ENCODE measurements at places on chromosomes 3 and 15.

DNA sequence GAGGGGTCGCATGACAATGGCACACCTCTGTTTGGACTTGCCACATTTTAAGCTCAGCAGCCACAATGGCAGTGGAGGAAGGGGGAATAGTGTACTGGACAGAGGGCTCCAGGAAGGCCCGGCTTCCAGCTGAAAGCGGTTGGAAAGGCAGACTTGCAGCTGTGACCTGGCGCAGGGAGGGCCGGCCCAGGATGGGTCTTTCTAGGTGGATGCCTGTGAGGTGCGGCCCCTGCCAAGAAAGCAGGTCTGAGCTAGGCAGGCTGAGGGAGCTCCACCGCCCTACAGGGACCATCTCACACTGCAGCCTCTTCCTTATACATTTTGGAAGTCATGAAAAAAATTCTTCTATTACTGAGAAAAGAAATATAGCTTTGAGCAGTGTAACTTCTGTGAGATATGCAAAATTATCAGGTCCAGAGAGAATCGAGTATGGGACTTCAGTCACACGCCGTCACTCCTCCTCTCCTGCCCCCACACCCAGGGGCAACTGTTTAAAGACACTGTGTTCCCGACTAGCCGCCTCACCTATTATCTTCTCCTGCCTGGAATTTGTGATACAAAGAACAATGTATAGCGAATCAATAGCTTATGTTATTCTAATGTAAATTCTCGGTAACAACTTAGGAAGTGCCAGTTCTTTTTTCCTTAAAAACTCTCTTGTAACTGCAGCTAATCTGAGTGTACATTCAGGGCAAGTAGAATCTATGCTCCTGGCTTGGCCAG, 331.0 kb downstream of the OCA2 start:
- DNase-seq: no peak

DNA sequence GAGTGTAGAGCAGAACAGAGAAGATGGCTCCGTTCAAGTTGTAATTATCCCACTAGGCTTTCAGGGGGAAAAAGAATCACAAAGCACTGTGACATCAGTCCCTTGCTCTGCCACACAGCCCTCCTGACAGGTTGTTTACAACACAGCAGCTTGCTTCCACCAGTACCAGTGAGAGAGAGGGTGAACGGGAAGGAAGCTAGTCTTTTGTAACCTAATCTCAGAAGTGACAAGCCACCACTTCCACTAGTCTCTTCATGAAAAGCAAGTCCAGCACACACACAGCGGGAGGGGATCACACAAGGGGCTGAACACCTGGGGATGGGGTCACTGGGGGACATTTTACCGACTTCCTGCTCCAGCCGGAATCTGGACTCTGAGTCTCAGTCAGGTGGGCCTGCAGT, 86.3 kb downstream of the FAM81A start:
- DNase-seq: no peak

DNA sequence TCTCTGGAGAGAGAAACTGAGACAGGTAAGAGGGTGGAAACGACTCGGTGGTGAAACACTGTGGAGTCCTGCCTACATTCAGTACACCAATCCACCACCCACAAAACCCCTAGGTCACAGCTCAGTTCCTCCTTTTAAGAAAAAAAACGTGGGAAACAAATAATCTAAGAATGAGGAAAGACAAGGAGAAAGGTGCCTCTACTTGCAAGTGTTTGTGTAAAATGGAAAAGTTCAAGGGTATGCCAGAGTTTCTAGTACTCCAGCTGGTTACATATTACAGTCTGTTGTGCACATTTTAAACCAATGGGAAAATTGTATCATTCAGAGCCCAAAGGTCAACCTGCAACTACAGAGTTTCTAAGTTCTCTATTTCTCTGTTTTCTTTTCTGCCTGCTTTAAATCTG, 32.2 kb downstream of the HGD start:
- no peak for DNase-seq

DNA sequence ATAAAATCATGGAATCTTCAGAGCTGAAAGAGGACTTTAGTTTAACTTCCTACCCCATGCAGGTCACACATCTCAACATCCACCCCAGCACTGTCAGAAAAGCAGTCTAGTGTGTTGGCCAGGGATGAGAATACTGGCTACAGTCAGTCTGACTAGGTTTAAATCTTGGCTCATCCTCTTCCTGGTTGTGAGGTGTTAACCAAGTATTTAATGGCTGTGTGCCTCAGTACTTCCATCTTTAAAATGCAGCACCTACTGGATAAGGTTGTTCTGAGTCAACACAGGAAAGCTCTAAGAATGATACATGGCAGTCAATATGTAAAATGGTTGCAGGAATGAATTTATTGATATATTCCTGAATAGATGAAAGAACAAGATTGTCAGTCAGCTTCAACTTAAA, 3.1 kb downstream of the CFAP44 start:
- no peak for DNase-seq

DNA sequence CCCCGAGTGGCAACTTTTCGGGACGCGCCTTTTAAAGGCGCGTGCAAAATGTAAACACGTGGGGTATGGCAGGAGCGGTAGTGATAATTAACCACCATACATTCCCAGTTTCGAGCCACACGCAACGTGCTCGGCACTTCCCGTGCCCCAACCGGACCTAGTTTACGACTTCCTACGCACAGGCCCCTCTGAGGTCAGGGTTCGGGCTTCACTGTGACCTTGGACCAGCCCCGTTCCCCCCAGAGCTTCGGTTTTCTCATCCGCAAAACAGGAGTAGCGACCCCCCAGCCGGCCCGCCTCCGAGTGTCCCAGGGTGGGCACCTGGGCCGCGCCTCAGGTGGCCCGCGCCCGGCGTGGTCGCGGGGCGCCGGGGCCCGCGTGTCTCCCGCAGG, 451 bp downstream of the CHCHD4 start:
- peak; percentile 72 for DNase-seq

- DNase-seq: no peak
Measured at GRCh38 chr15:81336568-81336967, 12.6 kb upstream of the STARD5 start.

GRCh38 chr3:87175732-87176131, 51.4 kb upstream of the CHMP2B start:
- no peak for DNase-seq

DNA sequence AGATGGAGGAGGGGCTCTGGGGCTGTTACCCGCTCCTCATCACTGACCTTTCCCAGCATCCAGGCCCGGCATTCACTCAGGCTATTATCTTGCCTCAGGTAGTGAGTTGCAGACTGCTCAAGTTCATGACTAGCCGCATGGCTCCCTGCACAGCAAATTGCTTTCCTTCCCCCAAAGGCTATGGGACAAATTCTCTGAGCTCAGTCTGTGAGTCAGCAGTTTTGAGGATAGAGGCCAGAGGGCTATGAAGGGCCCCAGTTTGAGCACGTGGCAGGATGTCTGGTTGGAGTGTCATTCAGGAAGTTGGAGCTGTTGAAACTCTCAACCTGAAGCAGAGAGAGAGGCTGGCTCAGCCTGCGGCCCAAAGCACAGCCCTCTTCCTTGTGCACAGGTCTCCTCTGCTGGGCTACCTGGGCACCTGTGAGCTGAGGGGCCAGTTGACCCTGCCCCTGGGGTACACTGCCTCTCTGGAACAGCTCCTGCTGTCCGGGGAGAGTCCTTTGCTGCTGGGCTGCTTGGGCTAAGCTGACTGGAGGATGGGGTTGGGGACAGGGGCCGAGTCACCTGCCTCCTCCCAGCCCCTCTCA, 7.9 kb downstream of the FAH start:
- peak; percentile 55 for DNase-seq

- DNase-seq: no peak
Measured at GRCh38 chr15:90588427-90588826, 58.7 kb downstream of the CRTC3 start.

DNA sequence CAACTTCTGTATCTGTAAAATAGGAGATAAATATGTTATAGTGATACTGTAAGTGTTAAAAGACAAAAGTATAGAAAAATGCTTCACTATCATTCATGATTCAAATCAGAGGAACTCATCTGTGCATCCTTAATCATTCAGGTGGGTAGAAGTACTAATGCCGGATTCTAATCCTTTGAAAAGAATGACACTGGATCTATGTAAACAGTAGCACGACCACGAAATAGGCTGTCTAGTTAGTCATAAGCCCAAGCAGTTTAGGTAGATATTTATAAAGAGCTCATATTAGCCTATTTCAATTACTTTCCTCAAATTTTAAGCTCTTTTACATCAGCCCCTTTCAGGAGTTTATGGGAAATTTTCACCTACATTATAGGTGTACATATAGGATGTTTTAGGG, 437.9 kb downstream of the SOX2 start:
- DNase-seq: no peak

DNA sequence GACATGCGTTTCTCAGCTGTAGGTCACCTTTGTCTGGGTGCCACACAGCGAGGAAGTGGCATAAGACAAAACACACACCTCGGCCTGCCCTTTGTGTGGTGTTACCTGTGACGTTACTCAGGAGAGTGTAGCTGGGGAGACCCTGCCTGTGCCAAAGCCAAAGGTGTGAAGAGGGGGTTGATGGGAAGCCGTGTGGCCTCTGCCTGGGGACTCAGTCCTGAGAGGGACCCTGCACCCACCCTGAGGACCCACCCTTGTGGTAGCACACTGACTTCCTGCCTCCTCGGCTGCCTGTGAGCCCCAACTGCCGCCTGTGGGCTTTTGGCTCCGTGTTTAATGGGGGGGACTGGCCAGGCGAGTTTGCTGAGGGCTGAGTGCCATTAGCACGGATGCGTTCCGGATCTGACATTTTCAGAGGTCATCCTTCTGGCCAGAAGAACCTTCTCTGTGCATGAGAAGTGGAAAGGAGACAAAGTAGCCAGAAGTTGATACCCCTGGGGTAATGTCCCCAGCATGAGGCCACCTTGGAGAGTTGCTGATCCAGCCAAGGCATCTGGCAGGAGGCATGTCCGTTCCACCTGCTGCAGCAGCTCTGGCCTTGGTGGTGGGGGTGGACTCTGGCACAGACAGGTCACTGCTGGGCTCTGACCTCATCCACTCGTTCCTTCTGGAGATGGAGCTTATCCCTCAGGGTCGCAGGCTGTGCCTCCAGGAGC, 51.8 kb upstream of the FURIN start:
- peak; percentile 37 for DNase-seq

- no peak for DNase-seq
Measured at GRCh38 chr3:71107926-71108325, 475.6 kb downstream of the FOXP1 start.

GRCh38 chr3:141275973-141276372, 44.3 kb downstream of the PXYLP1 start:
- DNase-seq: no peak

DNA sequence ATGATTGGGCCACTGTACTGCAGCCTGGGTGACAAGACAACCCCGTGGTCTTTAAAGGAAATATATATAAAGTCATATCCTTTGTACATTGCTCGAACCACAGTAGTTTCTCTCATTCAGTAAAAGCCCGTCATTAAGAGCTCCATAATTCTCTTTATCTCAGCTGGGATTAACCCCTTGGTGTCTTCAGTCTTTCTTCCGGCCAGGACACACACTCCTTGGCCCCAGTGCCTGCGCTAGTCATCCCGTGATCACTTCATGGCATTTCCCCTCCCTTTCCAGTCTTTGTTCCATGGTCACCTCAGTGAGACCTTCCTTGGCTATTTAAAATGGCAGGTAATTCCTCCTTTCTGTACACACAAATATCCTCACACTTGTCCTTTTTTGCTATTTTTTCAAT, 3.3 kb downstream of the RPL35A start:
- DNase-seq: no peak

- no peak for DNase-seq
Measured at GRCh38 chr15:93041159-93041547, 47.9 kb downstream of the RGMA start.

DNA sequence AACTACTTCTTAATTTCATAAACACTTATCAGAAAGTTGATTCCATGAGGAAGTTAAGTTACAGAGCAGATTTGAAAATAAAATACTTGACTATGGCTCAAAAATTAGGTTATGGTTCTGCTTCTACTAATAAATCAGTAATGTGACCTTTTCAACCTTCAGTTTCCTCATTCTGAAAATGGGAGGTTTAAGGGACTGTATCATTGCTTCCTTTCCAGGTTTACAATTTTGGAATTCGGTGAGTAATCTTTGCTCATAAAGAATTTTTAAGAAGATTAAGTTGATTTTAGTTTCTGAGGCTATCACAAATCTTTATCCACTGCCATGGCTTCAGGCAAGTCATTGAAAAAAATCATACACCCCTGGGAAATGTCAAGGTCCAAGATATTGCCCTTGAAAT, 1061.2 kb downstream of the DIPK2A start:
- DNase-seq: no peak

GRCh38 chr3:122168044-122168443, 15.4 kb upstream of the CASR start:
- DNase-seq: no peak

DNA sequence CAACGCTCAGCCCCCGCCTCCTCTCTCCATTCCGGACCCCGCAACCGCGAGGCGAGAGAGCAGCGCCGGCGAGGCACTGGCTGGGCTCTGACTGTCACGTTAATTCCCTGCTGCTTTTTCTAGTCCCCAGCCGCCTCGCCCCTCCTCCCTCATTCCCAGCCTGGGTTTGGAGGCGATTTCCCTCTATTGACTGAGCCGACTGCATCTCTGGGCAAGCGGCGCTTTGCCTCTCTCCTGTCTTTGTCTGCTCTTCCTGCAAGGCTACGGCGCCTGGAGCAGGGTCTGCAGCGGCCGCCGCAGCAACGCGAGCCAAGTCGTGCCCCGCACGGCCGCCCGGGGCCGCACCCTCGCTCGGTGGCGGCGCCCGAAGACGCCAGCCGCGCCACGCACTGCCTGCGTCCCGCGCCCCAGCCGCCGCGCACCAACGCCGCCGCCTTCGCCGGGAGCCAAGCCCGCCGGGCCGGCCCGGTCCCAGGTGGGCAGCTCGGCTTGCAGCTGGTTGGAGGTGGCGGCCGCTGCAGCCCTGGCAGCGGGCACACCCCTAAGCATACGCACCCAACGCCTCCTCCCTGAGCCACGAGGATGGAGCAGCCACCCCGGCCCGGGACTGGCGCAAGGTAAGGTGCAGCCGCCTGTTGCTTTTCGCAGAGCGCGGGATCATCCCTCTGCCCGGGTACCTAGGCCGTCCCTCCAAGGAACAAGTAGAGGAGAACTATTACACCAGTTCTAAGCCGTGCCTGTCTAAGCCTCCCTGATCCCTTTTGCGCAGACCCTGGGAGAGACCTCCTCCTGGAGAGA, at the start of gene LRRC3B:
LRRC3B (plus strand) TSS at position 152 of the 798 bp plus-strand sequence. CDS start 86,901 bp downstream, outside the sequence.
- DNase-seq: no peak

GRCh38 chr15:38260077-38260476, 7.4 kb downstream of the SPRED1 start:
- no peak for DNase-seq

DNA sequence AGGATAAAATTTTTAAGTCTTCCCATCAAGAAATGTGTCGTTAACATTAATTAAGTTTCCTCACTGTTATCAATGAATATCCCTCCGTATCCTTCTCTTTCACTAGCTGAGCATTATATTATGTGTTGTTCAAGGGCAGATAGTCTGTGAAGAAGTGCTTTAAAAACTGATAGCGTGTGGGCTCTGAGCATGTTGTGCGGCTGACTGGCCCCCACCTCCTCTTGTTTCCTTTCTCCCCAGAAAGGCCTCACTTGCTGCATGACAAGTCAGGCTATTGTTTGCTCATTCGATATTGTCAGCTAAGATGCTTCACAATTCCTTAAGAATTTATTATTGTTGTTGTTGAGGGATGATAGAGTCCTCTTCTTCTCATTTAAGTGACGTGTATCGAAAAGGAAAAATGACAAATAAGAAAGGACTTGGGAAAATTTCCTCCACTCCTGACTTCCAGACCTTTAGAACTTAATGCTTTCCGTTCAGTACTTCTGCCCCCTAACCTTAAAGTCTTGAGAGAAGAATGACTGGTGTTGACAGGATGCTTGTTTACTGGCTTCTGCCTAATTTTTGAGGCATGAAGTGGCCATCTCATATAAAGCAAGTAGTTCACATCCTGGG, 298.3 kb downstream of the LPP start:
- no peak for DNase-seq

- DNase-seq: no peak
Measured at GRCh38 chr3:126538966-126539365, 15.0 kb downstream of the CHST13 start.

All from activated T-cell treated with anti-CD3 and anti-CD28 coated beads, Interleukin-2, amount 50 U/mL, for 48 hours (primary cell).